CD14-positive monocyte (primary cell): ENCODE measurements at places on chromosomes 1 and 21.

DNA sequence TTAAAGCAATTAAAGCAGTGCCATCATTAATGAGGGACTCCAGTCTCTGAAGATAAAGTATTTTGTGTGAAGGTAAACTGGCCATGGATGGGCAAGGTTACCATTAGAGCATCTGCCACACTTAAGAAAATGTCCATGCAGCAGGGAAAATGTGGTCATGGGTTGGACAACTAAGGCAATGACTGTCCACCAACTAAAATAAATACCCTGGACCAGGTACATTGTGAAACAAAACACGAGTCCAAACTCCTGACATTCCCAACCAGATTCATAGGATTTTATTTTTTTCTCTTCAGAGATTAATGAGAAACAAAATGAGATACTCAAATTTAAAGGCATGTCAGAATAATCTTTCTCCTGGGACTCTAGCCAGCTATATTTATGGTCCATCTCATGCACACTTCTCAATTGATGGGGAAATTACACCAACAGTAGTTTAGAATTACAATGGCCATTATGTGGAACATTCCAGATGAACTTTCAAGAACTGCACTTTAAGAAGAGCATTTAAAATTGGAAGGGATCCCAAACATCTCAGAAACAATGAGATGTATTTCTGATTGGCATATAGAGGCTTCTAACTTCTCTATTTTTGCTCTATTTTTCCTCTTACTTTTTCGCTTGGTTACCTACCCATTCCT, 8.1 kb downstream of the GBP7 start:
- no peak for DNase-seq

- DNase-seq, result no peak
These were observed 20.4 kb downstream of the SSX2IP start for GRCh38 chr1:84669831-84670230.

DNA sequence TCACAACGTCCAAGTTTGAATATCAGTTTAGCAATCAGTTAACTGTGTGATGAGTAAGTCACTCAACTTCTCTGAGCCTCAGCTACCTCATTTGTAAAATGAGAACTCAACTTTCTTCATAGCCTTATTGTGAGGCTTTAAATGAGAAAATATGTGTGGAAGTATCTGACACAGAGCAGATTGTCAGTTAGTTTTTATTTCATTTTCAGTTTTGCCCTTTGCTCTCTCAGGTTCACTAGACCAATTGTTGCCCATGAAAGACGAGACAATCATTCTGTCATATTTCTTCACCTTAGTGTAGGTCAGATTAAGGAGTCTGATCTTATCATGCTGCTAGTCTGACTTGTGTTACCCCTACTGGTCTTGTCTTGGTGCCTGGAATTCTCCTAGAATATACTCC, 232.8 kb upstream of the PTBP2 start:
- no peak for DNase-seq

DNA sequence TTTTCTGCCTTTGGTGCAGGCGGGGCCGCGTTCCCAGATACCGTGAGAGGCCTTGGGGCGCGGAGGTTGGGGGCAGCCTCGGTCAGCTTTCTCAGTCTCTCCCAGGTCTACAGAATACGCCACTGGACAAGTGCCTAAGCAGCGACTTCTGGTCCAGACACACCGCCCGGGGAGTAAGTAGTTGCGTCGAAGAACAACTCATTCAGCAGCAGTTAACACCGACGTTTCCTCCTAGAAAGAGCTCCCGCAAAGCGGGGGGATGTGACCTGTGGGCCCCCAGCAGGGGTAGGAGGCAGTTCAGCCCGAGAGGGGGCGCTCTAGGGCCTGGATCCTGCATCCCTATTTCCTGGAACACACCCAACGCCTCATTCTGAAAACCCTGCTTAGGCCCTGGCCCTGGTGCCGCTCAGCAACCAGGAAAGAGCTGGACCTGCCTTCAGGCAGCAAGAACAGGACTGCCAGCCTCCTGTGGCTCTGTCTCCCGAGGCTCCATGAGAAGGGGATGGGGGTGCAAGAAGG, 6.5 kb upstream of the BARHL2 start:
- no peak for DNase-seq

GRCh38 chr1:194917769-194918168, 1690.5 kb downstream of the KCNT2 start:
- no peak for DNase-seq

DNA sequence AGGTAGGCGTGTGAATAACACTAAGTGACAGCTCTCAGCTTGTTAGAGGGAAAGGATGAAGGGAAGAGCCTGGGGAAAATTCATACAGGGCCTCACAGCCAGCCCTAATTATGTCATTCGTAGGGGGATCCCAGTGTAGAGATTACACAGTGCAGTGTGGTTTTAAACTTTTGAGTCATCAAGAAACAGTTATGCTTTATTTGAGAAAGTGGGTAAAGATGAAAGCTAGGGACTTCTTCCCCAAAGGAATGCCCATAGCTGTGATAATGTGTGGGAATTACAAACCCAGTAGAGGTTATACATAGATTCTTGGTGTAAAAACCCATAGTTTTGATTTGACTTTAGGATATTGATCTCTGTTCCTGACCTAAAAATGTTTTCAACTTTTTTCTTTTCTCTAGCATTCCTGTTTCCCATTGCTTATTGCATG, 1.9 kb downstream of the TTF2 start:
- peak; percentile 18 for DNase-seq

GRCh38 chr1:231969076-231969475, 342.5 kb downstream of the DISC1 start:
- no peak for DNase-seq

DNA sequence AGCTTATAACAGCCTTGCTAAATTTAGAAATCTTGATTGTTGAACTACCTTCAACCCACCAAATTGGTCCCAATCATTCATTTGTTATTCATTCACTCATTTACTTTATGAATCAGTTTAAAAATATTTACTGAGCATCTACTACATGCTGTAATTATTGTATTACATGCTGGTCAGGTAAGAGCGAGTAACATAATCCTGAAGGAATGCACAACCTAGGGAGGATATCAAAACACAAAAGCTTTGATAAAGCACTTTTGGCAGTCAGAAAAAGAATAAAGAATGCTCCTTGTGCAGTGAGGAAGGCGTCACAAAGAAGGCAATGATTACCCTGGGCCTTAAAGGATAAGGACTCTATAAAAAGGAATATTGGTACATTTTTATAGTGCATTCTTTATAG, 518.9 kb upstream of the NR5A2 start:
- no peak for DNase-seq

DNA sequence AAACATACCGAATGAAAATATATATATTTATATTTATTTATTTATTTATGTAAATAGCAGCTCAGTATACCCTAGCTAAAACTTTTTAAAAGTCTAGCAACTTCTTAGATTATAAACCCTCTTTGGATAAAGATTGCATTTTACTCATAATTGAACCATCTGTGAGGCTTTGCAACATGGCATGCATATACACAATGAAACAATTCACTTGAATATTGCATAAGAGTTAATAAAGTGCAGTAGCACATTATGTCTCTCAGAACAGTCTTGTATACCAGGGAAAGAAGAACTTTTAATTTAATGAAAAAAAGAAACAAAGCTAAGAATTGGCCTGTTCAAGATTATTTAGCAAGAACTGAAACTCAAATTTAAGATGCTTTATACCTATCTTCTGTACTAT, 1363.9 kb upstream of the ADGRL2 start:
- DNase-seq, result no peak

DNA sequence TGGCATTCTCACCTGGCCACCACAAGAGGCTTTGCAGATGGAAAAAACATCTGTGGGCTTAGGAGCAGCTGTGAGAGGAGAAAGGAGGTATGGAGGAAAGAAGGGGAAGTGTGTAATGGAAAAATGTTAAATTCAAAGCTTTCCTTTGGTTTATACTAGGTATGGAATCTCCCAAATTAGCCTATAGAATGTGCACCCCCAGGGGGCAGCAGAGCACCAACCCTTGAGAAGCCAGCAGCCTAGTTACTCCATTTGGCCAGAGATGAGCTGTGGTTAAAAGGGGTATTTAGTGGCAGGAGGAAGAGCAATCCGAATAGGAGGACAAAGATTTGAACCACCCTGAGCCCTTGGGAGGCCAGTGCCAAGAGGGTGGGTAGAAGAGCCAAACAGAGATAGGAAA, 97.5 kb upstream of the CTTNBP2NL start:
- peak; percentile 7 for DNase-seq

GRCh38 chr1:63693944-63694571, 79.8 kb upstream of the ROR1 start:
- DNase-seq, result peak; percentile 4

DNA sequence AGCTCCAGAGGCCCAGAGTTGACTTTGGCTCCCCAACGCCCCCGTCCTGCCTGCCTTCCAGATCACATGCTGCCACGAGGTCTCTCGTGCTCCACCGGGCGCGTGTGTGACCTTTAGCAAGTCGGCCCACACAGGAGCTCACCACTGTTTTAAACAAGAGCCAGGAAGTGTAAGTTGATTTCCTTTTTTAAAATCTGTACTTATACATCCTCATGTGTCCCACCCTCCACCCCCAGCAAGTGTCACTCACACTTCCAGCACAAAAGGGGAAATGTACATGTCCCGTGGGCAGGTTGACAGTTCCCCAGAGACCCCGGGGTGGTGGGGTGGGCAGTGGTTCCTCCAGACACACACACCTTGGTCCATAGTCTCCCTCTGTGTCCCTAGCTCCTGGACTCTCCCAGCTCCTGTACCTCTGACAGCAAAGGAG, 84.4 kb downstream of the STUM start:
- no peak for DNase-seq

GRCh38 chr1:178716111-178716510, 8.9 kb upstream of the RALGPS2 start:
- no peak for DNase-seq

GRCh38 chr1:5364591-5364990, 627.6 kb downstream of the NPHP4 start:
- DNase-seq, result no peak

DNA sequence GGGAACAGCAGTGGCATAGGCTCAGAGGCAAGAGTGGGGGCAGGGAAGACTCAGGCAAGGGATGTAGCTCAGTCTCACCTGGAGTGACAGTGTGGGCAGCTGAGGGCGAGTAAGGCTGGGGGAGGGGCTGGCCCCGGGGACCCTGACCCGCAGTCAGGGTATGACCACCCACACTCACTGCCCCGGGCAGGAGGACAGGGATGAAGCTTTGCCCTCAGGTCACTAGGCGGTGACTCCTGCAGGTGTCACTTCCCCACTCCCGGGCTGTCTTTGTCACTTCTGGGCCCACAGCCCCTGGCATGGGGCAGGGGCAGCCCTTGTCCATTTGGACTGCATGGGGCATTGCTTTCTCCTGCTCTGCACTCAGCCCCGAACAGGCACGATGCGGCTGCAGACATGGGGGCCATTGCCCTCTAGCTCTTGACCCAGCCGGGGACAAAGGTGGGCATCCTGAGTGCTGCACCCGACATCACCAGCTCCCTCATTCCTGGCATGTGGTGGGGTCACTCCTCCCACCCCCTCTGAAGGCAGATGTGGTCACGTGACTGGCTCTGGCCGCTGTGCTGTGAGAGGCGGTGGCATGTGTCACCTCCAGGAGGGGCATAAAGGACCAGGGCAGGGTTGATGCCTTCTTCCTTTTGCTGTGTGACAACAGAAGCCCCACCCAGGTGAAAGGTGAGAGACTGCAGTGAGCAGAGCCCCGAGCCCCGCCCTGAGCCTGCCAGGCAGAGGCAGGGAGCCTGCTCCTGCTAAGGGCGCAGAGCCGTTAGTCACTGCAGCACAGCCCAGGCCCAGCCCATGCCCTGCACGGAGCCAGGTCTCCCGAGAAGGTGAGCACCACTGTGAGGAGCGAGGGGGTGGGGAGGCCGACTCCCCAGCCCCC, 66.0 kb downstream of the MATN1 start:
- DNase-seq, result no peak

GRCh38 chr1:36994868-36995267, 39.4 kb downstream of the GRIK3 start:
- no peak for DNase-seq

- DNase-seq, result no peak
These were observed 23.8 kb downstream of the MAP3K7CL start for GRCh38 chr21:29154270-29154669.

DNA sequence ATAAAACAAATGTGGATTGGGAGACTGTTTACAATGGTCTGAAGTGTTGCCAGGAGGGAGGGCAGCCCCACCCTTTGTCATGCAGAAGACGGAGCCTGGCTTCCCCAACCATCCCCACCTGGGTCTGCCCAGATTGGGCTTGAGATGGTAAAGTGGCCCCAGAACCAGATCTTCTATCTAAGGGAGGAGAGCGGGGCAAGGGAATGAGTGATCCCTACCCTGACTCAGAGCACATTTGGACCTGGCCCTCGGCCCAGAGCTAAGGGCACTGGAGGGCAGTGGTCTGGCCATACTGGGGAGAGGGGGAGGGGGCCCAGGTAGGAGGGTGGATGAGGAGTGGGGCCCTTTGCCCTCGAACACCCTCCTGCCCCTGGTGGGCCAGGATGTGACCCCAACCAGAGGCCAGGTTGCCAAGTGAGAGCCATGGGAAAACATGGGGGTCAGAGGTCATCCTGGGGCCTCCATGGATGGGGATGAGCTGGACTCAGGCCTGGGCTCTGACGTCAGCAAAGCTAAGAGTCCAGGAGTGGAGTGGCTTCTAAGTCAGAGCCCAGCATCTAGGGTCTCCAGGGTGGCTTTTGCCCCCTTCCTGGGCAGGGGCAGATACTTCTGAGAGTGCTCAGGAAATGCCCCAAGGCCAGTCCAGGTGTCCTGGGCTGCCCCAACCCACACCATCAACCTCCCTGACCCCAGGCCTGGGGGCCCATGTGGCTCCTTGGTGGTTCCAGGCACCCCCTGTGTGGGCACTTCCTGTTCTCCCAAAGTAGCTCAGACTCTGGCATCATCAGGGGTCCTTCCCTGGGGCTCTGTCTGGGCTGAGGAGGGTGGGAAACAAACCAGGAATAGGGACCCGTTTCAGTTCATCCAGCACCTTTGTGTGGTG, 1.6 kb upstream of the LEFTY1 start:
- DNase-seq, result no peak

DNA sequence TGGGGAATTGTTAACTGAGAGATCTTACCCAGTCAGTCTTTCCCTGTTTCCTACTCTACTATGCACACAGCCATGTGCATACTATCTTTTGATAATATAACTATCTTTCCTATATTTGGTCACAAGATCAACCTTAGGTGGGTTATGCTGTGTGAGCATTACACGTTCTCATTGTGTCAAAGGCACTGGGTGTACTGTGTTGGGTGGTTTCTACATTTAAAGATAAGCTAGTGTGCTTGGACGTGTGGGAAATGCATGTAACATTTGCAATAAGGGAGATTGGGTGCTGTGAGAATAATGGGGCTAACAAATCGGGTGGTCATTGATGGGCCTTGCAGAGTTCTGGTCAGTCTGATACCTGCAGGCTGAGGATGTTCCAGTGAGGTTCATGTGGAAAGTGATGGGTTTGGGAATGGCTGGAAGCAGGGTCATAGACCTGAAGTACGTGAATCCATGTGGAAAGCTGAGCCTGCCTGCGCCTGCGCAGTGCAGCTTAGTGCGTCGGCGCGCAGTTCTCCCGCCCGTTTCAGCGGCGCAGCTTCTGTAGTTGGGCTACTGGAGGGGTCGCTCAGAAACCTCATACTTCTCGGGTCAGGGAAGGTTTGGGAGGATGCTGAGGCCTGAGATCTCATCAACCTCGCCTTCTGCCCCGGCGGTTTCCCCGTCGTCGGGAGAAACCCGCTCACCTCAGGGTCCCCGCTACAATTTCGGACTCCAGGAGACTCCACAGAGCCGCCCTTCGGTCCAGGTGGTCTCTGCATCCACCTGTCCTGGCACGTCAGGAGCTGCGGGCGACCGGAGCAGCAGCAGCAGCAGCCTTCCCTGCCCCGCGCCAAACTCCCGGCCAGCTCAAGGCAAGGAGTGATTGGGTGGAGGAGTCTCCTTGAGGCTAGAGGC, at the start of gene MSH4:
Gene MSH4 (plus strand): TSS at position 507 of the 897 bp plus-strand sequence. CDS start 104 bp downstream, at position 611.
- no peak for DNase-seq

GRCh38 chr1:86082183-86082582, 74.4 kb downstream of the COL24A1 start:
- DNase-seq, result no peak

- DNase-seq, result no peak
These were observed 11.8 kb upstream of the SERINC2 start for GRCh38 chr1:31401241-31401640.
